ENCODE measurements at places on chromosomes 3 and 15.

GRCh38 chr3:126818400-126819095 is 114.5 kb downstream of the CHCHD6 start:
- no peak for DNase-seq

GRCh38 chr3:135895734-135896121 is 69.8 kb upstream of the PPP2R3A start:
- DNase-seq, result no peak

DNA sequence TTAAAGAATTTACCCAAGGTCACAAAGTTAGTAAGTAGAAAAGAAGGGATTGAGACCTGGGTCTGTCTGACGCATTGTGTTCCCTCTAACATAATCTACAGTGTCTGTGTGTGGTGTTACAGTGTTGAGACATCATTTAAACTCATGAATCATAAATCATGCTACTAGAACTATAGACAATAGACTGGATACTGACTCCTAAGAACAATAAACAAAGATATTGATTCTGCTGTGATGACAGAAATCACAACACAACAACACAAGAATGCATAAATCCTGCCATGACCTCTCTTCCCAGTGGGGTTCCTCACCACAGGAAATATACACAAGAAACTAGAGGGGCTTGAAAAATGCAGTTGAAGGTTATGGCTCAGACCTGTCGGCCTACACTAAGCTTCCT is 44.3 kb downstream of the TRIM69 start:
- DNase-seq, result no peak

GRCh38 chr3:136819731-136820679 is 1.1 kb downstream of the SLC35G2 start:
- DNase-seq, result no peak

DNA sequence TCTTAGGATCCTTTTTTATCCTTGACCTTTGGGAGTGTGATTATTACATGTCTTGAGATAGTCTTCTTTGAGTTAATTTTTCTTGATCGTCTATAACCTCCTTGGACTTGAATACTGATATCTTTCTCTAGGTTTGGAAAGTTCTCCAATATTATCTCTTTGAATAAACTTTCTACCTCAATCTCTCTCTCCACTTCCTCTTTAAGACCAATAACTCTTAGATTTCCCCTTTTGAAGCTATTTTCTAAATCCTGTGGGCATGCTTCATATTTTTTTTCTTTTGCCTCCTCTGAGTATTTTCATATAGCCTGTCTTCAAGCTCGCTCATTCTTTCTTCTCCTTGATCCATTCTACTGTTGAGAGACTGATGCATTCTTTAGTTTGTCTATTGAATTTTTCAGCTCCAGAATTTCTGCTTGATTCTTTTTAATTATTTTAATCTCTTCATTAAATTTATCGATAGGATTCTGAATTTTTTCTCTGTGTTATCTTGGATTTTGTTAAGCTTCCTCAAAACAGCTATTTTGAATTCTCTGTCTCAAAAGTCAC is 12.1 kb downstream of the USF3 start:
- DNase-seq, result no peak

- DNase-seq, result no peak
These were observed 14.0 kb downstream of the OR5K4 start for GRCh38 chr3:98367464-98368246.

GRCh38 chr3:124636863-124637296 is 93.4 kb upstream of the UMPS start:
- no peak for DNase-seq
